ENCODE measurements at places on chromosomes 3 and 15.

GRCh38 chr15:31149088-31149505 is 47.6 kb upstream of the TRPM1 start:
- DNase-seq = no peak

DNA sequence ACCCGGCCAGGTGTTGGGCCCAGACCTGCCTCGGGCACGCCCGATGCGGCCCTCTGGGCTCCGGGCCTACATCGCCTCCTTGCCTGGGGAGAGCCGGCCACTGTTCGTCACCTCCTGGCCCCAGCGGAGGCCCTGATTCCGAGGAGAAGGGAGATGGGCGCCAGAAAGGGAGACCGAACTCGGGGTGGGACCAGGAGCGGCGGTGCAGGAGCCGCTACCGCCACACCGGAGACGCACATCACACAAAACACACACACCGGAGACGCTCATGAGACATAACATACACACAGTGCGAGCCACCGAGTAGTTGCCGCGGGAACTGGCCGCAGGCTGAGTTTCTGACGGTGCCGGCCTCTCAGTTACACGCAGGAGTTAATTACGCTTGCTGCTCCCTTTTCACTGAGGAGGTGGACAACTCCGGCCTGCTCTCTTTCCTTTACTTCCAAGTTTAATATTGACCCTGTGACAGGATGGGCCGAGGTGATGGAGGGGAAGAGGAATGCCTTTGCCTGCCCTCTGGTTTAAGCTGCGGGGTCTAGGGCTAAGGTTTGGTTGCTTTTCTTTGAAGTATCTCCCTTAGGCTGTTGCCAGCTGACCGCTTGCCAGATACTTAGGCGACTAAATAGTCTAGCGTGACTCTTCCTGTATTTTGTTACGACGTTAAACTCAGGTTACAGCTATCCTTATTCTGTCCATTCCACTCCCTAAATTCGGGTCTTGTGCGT is 570 bp downstream of the PCNP start:
- DNase-seq = no peak

DNA sequence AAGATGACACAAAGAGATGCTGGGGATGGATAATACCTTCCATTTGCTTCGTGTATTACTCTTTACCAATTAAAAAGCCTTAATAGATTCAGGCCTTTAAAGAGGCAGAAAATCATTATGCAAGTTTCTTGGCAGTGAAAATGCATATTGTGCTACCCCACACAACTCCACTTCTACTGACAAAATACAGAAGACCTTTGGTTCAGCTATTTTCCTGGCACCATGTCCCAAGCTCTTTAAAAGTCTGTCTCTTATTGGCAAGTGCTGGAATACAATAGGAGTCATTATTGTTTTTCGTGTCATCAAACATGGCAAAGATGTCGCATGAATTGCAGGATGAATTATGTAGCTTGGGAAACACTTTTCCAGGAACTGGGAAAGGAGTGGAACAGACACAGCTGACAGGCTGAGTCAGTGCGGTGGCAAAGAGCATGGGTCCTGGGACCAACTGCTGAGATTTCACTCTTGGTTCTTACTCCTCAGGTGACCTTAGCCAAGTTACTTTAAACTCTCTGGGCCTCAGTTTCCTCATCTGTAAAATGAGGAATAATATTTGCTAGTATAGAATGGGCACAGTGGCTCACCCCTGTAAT is 5.5 kb upstream of the TSPAN3 start:
- no peak for DNase-seq

- DNase-seq = peak; percentile 98
Observed at GRCh38 chr3:193869221-193870201, 266.4 kb upstream of the HES1 start.

GRCh38 chr15:93331545-93332167 is 242.6 kb upstream of the RGMA start:
- no peak for DNase-seq

GRCh38 chr3:178915365-178915764 is 156.2 kb downstream of the ZMAT3 start:
- DNase-seq = no peak

DNA sequence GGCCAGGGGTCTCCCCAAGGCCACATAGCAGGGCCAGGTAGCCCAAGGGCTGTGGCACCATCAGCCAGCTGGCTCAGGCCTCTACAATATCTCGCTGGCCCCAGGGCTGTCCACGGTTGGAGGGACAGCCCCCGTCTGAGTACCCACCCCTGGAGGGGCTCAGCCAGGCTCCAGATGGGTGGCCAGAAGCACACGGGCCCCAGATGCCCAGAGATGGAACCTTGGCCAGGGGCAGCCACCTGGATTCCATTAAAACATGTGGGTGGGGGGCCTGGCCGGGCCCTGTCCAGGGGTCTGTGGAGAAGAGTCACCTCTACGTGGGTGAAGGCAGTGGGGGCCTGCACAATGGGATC is 8.4 kb downstream of the CSPG4 start:
- DNase-seq = no peak

DNA sequence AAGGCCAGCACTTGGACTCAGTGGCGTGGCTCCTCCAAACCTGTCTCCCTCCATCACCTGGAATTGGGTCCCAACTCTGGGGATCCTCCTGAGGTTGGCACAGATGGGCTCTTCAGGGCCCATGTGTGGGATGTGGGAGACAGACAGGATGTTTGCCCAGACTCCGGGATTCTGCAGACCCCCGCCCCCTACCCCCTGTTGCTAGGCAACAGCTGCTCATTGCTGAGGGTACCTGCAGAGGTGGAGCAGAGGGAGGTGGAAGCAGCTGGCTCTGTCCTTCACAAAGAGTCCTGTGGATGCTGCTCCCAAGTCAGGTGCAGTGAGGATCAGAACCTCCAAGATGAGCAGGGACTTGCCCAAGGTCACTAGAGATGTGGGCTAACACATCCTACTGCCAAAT is 40.0 kb upstream of the SLC6A1 start:
- no peak for DNase-seq

DNA sequence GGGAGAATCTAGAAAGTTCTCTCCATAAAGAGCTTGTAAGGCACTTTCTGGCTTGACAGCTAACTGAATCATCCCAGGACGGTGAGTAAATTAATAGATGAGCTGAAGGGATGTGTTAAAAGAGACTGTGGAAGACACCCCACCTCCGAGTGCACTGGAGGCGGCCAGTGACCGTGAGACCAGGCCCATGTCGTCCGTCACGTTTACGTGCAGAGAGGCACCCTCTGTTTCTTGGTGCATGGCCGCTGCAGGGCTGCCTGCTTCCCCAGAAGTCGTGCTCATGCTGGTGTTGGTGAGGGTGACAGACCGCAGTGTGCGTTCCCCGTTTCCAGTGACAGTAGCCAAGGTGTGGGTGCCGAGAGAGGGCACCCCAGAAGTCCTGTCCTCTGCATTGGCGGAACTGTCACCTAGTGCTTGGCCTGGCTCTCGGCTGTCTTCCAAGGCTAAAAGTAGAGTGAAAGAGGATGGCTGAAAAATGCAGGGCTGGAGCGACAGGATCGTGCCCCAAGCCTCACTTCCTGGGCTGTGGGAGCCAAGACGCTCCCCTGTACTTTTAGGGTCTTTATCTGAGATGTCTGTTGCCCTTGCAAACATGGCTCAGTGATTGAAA is 41.1 kb downstream of the HEG1 start:
- DNase-seq = no peak

- DNase-seq = no peak
Observed at GRCh38 chr3:127539366-127540060, 51.0 kb downstream of the TPRA1 start.

GRCh38 chr3:23258110-23258509 is 55.0 kb downstream of the UBE2E2 start:
- no peak for DNase-seq

GRCh38 chr3:42189001-42189460 is 77.0 kb downstream of the CCK start:
- no peak for DNase-seq

DNA sequence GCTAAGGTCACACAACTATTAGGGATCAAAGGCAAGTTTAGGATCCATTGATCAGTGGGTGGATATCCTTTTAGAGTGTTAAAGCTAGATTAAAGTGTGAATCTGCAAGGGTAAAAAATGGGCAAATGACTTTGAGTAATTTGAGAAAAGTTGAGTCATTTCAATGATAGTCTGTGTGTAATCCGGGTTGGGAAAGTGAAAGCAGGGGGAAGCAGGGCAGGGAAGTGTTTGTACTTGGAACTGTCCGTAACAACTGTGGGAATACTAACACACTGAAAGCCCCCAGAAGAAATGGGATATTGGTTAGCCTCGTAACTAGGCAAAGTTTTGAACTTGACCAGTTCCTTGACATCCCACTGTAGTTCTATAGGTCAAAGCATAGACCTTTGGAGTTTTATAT is 187.2 kb upstream of the SLITRK3 start:
- DNase-seq = no peak

All from Calu3 (cell line).